ENCODE measurements at places on chromosomes 2 and 18. TPM values are rescaled to one million over a fixed set of nuclear protein-coding genes. Genes with fewer than 3 reads are reported as not detected.

LOXL3 gene
- 0.60 TPM for total RNA-seq

NDUFB3 gene
- 140 TPM for total RNA-seq

FBXO41 gene
- 42.0 TPM for total RNA-seq

ARHGAP15 gene
- total RNA-seq = 72.8 TPM

AQP12B gene
- total RNA-seq = not detected

CLIP4 gene
- total RNA-seq = 25.3 TPM

RUFY4 gene
- 0.76 TPM for total RNA-seq

GPR155 gene
- 13.3 TPM for total RNA-seq

CNOT9 gene
- 119 TPM for total RNA-seq

ANKRD30B gene
- not detected for total RNA-seq

DSG4 gene
- total RNA-seq = not detected

SERPINB2 gene
- not detected for total RNA-seq

CLK1 gene
- 121 TPM for total RNA-seq

STARD6 gene
- not detected for total RNA-seq

HS6ST1 gene
- total RNA-seq = 13.0 TPM

NT5DC4 gene
- not detected for total RNA-seq

PSMA8 gene
- 1.3 TPM for total RNA-seq

FOXD4L1 gene
- total RNA-seq = 0.23 TPM

CCNYL1 gene
- total RNA-seq = 3.8 TPM

PLA2R1 gene
- total RNA-seq = not detected
